ENCODE measurements at places on chromosomes 16 and 17.

- no peak for DNase-seq
These were observed 6.9 kb upstream of the TMEM98 start for GRCh38 chr17:32921017-32921416.

DNA sequence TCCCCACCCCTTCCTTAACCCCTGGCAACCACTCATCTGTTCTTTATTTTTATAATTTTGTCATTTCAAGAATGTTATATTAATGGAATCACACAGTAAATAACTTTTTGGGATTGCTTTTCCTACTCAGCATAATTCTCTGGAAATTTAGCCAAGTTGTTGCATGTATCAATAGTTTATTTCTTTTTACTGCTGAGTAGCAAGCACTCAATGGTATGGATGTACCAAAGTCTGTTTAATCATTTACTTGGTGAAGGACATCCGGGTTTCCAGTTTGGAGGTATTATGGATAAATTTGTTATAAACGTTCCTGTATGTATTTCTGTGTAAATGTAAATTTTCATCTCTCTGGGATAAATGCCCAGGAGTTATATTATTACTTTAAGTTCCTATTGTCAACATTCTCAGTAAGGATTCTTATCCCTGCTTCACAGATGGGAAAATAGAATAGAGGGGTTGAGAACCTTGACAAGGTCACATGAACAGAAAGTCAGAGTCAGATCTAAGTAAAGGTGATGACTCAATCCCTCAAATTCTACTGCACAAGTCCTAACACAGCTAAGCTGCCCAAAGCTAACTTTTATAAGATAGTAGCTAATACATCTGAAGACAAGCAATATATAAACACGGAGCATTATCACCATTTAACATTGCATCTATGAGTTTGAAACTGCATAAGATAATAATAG, 62.4 kb upstream of the MTMR4 start:
- DNase-seq = no peak

DNA sequence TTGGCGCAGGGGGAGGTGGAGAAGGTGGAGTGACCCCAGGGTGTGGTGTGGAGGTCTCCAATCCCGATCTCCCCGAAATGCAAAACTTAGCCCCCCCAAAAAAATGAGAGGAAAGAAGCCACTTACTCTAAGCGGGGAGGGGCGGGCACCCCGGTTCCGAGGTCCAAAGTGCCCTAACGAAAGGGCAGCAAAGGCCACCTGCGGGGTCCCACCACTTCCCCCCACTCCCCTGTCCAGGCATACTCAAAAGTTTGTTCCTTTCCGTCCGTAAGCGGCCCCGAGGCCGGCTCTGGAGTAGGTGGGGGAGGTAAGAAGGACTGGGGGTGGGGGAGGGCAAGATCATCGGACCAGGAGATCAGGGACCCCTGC, 1.1 kb downstream of the TOX3 start:
- no peak for DNase-seq

- DNase-seq = no peak
These were observed 3.5 kb upstream of the TLCD3A start for GRCh38 chr17:728911-729310.

- peak; percentile 29 for DNase-seq
These were observed 216.7 kb downstream of the RPTOR start for GRCh38 chr17:80761110-80761871.

- no peak for DNase-seq
These were observed 48.8 kb downstream of the MYH11 start for GRCh38 chr16:15808071-15808470.

- no peak for DNase-seq
These were observed 6.3 kb downstream of the ATP2A3 start for GRCh38 chr17:3957735-3958599.

- no peak for DNase-seq
These were observed 1.5 kb upstream of the CARD14 start for GRCh38 chr17:80168371-80168770.
